ENCODE measurements at places on chromosomes 1 and 21. TPM values are rescaled to one million over a fixed set of nuclear protein-coding genes. Genes with fewer than 3 reads are reported as not detected.
A peak's percentile ranks its signal among the peaks of the same experiment; 100 is the strongest.

Gene AMY2B
- total RNA-seq: 5.3 TPM

DNA sequence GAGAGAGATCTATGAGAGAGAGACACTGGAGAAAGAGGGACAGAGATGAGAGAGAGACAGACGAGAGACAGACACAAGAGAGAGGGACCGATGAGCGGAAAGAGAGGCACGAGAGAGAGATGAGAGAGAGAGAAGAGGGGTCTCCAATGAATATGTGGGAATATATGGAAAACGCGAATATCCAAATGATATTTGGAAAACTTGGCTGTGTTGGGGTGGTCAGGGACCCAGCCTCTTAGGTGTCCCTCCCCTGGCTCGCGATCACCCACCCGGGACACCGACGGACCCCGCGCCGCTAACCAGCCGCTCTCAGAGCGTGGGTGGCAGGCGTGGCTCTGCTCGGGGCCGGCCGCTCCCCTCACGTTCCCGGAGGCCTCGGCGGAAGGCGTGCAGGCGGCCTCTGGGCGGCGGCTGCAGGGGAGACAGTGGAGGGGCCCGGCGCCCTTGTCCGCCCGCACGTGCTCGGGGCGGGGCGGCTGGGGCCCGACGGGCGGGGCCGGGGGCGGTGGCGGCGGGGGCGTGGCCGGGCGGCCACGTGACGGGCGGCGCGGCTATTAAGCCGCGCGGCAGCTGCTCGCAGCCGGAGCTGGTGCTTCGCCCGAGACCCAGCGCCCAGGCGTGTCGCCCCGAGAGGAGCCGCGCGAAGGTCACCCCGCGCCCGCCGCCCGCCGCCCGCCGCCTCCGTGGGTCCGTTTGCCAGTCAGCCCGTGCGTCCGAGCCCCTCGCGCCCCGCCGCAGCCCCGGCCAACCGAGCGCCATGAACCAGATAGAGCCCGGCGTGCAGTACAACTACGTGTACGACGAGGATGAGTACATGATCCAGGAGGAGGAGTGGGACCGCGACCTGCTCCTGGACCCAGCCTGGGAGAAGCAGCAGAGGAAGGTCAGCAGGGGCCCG, at the start of gene ACTN2:
ACTN2 (plus strand) TSS at position 583 of the 898 bp plus-strand sequence; CDS start at position 758, 175 bp downstream.
- no peaks in the 10 kb centered on the region for H3K4me1 ChIP-seq
- no peak within 1 kb of the TSS for H3K27ac ChIP-seq
- H3K27me3 ChIP-seq: no peaks in the 10 kb centered on the region

DNA sequence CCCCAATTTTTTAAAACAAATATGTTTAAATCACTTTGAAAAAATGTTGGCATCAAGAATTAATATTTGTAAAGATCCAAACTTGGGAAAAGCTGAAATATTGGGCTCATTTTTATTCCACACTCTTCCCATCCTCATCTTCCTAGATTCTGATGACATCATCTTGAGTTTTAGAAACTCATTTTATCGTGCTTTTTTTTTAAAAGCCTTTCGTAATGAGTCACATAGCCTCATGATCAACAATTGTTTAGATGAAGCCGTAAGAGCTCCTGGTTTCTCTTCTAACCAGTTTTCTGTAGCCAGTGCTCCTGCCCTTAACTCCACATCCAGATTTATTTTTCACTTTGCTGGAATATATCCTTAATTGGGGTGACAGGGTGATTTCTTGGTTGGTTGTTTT, 78.6 kb downstream of the POFUT2 start:
- no peaks in the 10 kb centered on the region for H3K36me3 ChIP-seq
- H3K4me3 ChIP-seq: no peak overlapping the region
- no peak for DNase-seq
- H3K27ac ChIP-seq: no peak overlapping the region

DNA sequence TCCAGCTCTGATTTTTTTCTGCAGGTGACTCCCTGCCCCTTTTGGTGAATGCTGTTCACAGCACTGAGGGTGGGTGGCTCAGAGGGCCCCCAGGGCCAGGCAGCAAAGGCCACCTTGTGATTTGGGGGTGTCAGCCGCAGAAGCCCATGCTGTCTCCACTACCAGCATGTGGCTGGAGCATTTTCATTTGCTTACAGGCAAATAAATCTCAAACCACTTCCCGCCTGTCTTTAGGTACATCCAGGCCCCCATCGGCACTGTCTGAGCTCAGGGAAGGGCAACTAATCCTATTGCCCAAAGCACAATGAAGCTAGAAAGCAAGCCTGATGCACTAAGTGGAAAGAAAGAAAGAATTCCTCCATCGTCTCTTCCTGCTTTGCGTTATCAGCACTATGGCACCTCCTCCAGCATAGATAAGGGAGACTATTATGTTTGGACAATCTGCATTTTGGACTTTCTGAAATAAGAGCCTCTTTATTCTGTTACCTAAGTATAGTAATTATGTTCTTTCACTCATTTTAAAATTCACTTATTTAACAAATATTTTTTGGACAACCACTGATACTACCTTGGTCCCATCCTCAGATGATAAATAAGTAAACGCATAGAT, 100.5 kb upstream of the TLR5 start:
- H3K27me3 ChIP-seq: no peaks in the 10 kb centered on the region
- DNase-seq: no peak
- H3K4me1 ChIP-seq: peaks cover 53% of the 10 kb centered on the region
- no peak overlapping the region for H3K27ac ChIP-seq
- H3K4me3 ChIP-seq: no peak overlapping the region

GRCh38 chr1:84164567-84165021, 20.5 kb downstream of the PRKACB start:
- H3K4me3 ChIP-seq: peak overlapping the region; percentile 58
- no peaks in the 10 kb centered on the region for H3K36me3 ChIP-seq
- peak; percentile 63 for DNase-seq
- peak overlapping the region; percentile 63 for H3K27ac ChIP-seq
- H3K4me1 ChIP-seq: peaks cover 42% of the 10 kb centered on the region

DNA sequence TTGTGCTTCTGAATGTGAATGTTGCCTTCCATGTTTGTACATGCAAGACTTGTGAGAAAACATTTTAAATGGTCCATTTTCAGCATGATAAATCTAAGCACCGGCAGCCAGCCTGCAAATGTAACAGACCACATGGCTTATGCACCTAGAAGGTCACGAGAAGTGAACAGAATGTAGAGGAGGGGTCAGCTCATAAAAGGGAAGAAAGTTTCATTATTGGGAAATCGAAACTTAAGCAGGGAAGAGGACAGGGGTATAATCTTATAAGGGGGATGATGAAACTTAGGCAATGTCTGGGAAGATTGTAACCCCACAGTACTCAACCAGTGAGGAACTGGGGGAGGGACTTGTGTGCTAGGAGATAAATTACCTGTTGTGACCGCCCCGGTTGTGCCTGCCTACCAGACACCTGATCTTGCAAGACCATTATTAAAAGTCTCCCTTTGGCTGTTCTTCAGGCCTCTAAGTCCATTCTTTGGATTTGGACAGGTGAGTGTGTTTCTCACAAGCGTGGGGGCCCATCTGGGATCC, 37.7 kb upstream of the VN1R5 start:
- no peaks in the 10 kb centered on the region for H3K27me3 ChIP-seq
- H3K27ac ChIP-seq: no peak overlapping the region
- no peak overlapping the region for H3K4me3 ChIP-seq
- no peak for DNase-seq
- peaks cover 10% of the 10 kb centered on the region for H3K4me1 ChIP-seq
- H3K36me3 ChIP-seq: no peaks in the 10 kb centered on the region

Gene GSTM3
- total RNA-seq: not detected

DNA sequence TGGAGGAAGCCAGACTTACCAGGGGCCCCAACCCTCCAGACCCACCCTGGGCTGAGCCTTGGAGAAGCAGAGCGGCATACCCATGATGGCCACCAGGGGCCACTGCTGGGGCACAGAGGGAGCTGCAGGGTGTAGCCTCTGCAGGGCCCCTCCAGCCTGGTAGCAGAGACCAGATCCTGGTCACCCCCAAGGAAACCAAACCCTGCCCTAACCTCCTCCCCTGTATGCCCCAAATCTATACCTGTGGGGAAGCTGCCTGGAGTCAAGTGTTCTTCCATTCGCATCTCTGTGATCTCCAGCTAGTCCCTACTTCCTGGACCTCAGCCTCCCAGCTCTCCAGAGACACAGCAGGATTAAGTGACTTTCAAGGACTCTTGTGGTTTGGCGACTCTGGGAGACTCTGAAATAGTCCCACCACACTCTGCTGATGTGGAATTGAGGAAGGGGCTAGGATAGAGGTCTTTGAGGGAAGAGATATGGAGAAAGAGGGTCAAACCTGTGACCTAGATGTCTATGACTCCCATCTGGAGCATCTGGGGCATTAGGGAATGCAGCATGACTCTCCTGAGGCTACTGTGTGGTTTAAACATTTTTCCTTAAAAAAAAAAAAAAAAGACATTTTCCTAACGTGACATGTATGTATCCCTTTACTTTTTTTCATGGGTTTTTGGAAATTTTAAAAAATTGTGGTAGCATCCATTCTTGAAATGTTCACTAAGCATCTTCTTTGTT, 119.2 kb upstream of the IPO9 start:
- H3K4me1 ChIP-seq: no peaks in the 10 kb centered on the region
- no peak overlapping the region for H3K4me3 ChIP-seq
- DNase-seq: peak; percentile 82
- no peaks in the 10 kb centered on the region for H3K36me3 ChIP-seq
- H3K27me3 ChIP-seq: no peaks in the 10 kb centered on the region
- H3K27ac ChIP-seq: no peak overlapping the region

Gene ATP6V1G3
- not detected for total RNA-seq

GRCh38 chr1:94675373-94675772, 133.8 kb upstream of the F3 start:
- no peak for DNase-seq
- no peaks in the 10 kb centered on the region for H3K27me3 ChIP-seq
- H3K4me1 ChIP-seq: no peaks in the 10 kb centered on the region
- H3K4me3 ChIP-seq: no peak overlapping the region

DNA sequence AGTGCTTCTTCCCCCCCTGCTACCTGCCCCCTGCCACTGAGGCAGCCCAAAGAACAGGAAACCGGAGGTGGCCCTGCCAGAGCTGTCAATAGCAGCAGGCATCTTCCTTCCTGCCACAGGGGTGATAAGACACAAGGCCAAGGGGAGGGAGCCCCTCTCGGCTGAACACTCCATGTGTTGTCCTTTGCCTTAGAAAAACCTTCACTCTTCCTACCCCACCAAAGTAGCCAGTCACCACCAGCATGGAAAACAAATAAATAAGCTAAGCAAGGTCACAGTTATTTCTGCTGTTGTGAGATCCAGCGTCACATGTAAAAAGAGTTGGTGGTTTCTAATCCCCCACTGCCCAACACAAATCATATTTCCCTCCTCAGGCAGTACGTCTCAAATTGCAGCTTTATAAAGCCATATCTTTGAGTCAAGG, 104.8 kb upstream of the DPT start:
- H3K36me3 ChIP-seq: no peaks in the 10 kb centered on the region
- no peaks in the 10 kb centered on the region for H3K4me1 ChIP-seq
- no peaks in the 10 kb centered on the region for H3K27me3 ChIP-seq

DNA sequence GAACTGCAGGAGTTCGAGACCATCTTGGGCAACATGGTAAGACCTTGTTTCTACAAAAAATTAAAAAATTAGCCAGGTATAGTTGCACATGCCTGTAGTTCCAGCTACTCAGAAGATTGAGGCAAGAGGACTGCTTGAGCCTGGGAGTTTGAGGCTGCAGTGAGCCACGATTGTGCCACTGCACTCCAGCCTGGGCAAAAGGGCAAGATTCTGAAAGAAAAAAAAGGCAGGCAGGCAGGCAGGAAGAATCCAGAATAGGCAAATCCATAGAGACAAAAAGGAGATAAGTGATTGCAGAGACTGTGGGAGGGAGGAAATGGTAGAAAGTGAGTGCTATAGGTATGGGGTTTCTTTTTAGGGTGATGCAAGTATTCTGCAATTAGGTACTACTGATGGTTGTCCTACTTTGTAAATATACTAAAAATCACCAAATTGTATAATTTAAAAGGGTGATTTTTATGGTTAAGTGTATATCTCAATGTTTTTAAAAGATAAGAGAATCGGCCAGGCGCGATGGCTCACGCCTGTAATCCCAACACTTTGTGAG, 29.4 kb downstream of the ZZZ3 start:
- peaks cover 30% of the 10 kb centered on the region for H3K36me3 ChIP-seq
- H3K27me3 ChIP-seq: no peaks in the 10 kb centered on the region
- DNase-seq: no peak
- peaks cover 6% of the 10 kb centered on the region for H3K4me1 ChIP-seq

GRCh38 chr1:11134898-11135266, 35.2 kb upstream of the EXOSC10 start:
- no peak overlapping the region for H3K27ac ChIP-seq
- no peaks in the 10 kb centered on the region for H3K27me3 ChIP-seq
- no peak overlapping the region for H3K4me3 ChIP-seq

Gene SAMSN1
- total RNA-seq: not detected

GRCh38 chr1:244096691-244097090, 45.6 kb downstream of the ZBTB18 start:
- no peaks in the 10 kb centered on the region for H3K4me1 ChIP-seq
- no peaks in the 10 kb centered on the region for H3K36me3 ChIP-seq
- DNase-seq: no peak
- no peak overlapping the region for H3K4me3 ChIP-seq
- no peak overlapping the region for H3K27ac ChIP-seq

Gene HSD3B2
- not detected for total RNA-seq

All from Karpas-422 (cell line).